Hematopoietic multipotent progenitor cell treated with erythropoietin and hydrocortisone succinate and interleukin-3 and kit ligand, for 15 days (in vitro differentiated cells): ENCODE measurements at places on chromosomes 7 and 10.

GRCh38 chr10:86958901-86959736 lies 720 bp downstream of the SNCG start:
- DNase-seq: no peak

DNA sequence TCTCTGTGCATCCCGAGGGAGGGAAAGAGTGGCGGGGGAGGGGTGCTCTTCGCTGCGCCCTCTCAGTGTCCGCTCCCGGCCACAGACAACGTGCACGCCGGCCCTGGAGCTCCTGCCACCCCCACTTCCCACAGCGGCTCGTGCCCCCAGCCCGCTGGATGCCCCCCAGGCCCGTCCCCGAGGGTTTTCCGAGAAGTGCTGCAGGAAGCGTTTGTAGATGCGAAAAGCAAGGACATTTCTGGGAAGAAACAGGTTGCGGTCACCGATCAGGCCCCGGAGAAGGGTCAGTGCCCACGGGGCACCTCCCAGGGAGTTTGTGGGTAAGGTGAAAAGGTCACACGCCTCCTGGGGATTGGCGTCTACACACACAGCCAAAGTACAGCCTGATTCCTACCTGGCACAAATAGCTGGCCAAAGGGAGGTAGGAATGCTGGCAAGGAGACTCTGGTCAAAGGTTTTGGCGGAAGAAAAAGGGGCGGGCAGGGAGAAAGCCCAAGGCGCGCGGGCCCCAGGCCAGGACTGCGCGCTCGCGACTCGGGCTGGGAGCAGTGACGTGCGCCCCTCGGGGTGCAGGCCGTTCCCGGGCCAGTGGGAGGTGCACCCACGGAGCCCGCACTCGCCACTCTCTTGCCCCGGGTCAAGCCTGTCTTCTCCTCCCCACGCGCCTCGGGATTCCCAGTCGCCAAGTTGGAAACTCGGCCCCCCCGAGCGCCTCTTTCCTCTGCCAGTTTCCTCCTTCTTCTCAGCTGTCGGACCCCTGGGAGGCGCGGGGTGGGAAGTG lies 1.5 kb upstream of the NRP1 start:
- DNase-seq: no peak

- DNase-seq: no peak
Measured at GRCh38 chr10:133528845-133529575, 1.8 kb downstream of the CYP2E1 start.

- no peak for DNase-seq
Measured at GRCh38 chr10:112532189-112532588, 85.2 kb downstream of the VTI1A start.

DNA sequence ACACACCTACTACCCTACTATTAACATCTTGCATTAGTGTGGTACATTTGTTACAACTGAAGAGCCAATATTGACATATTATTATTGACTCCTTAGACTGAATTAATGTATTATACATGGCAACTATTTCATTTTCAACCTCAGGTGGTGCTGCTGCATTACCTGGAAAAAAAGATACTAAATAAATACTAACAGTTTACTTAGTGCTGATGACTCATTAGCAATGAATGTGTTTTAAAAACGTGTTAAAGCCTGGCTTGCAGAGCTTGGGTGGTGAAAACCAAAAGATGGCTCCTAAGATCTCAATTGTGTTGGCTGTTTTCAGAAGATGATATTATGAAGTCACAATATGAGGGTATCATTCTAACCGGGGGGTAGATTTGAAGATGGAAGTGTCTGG lies 34.8 kb downstream of the CFAP43 start:
- no peak for DNase-seq

DNA sequence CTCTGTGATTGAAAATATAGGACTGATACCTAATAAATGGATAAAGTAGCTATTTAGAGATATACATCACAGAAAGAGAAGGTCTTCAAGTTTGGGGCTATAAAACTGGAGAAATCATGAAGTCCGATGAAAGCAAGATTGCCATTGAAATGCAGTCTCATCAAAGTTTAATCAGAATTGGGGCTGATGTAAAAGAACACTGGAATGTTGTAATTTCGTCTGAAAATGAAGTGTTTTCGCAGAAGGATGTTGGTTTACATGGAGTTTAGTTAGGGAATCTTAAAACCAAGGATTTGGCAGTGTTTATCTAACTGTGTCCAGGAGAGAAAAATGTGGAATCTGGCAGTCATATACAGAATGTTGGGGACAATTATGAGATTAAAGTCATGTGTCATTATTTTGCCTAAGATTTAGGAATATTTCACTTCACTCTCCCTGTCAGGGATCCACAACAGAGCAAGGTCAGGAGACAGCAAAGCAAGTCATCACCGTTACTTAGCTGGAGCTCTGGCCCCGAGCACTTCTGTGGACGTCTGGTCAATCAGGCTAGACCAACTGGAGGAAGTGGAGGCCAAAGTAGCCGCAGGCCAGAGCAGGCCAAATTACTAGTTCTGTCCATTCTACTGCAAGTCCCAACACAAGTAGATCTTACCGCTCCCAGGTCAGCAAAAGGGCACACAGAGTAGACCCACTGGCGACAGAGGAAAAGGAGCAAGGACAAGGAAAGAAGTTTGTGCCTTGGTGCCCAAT lies 37.0 kb downstream of the EPDR1 start:
- DNase-seq: no peak

- DNase-seq: no peak
Measured at GRCh38 chr10:131911451-131911850, 10.6 kb downstream of the PPP2R2D start.

- DNase-seq: peak; percentile 39
Measured at GRCh38 chr10:21527598-21528235, 2.2 kb upstream of the SKIDA1 start.

GRCh38 chr10:70500812-70501301 lies 22.3 kb downstream of the PALD1 start:
- no peak for DNase-seq

- no peak for DNase-seq
Measured at GRCh38 chr10:61078542-61079275, 134.7 kb upstream of the RHOBTB1 start.

DNA sequence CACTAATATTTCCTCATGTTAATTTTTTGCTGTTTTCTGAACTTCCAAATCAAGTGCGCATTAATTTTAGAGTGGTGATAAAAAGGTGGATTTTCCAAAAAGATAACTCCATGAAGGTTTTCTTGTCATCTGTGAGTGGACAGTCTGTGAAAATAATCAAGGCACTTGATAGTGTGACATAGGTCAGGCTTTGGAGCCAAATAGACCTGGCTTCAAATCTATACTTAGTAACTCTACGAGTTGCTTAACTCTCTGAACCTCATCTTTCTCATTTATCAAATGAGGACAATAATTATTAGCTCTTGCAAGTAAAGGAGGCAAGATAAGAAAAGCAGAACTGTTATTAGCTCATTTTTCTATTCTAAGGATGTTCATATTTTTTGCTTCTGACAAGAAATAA lies 24.7 kb upstream of the MET start:
- no peak for DNase-seq

DNA sequence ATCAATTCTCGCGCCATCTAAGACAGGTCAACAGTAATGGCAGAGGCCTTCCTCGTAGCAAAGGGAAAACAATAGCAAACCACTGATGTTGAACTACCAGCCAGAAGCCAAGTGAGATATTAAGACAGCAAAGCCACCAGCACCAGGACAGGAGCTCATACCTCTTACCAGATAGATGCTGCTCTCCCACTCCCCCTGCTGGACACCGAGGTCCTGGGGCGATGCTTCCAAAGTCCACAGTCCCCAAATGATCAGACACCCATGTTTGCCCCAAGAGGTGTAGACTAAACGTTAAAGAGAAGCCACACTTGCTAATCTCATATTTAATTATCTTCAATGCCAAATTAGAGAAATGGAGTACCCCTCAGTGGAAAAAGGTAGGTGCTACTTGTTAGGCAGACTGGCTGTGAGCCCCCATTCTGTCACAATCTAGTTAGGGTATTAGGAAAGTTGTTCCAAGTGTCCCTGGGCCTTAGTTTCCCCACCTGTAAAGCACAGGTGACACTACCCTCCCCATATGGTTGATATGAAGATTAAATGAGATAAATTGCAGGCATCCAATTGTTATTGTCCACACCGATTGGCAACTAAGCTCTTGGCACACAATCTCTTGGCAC lies 39.9 kb downstream of the TOMM7 start:
- peak; percentile 50 for DNase-seq

DNA sequence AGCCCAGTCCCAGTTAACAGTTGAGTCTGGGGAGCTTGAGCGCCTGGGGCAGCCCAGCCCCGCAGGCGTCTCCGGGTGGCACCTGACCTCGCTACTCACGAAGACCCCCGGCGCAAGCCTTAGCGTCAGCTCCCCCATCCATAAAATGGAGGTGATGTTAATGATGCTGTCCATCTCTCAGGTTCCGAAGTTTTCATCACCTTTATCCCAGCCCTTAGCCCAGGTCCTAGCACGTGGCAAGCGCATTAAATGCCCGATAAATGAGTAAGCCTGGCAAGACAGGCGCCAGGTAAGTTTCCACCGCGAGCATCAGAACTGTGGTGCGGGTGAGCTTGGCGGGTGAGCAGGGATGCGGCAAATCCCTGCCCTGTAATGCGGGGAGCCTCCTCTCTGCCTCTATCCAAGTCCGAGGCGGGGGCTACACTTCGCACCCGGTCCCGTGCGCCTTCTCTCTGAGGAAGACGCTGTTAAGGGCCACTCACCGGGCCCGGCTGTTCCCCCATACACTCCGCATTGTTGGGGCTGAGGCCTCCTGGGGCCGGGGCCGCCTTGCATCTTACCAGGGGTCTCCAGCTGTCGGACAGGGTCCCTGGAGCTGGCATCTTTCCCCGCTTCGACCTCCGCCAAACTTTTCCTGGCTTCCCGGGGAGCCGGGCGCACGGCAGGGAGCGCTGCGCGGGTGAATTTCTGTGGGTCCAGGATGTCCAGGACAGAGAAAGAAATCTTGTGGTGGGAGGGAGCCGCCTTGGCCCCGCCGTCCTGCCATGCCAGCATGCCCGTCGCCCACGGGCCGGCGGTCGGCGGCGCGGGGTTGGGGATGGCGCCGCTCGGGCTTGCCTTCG lies 444 bp downstream of the NKX1-2 start:
- no peak for DNase-seq

GRCh38 chr7:50710441-50711154 lies 72.1 kb downstream of the GRB10 start:
- no peak for DNase-seq

- no peak for DNase-seq
Measured at GRCh38 chr7:157979636-157980340, 607.8 kb downstream of the PTPRN2 start.

DNA sequence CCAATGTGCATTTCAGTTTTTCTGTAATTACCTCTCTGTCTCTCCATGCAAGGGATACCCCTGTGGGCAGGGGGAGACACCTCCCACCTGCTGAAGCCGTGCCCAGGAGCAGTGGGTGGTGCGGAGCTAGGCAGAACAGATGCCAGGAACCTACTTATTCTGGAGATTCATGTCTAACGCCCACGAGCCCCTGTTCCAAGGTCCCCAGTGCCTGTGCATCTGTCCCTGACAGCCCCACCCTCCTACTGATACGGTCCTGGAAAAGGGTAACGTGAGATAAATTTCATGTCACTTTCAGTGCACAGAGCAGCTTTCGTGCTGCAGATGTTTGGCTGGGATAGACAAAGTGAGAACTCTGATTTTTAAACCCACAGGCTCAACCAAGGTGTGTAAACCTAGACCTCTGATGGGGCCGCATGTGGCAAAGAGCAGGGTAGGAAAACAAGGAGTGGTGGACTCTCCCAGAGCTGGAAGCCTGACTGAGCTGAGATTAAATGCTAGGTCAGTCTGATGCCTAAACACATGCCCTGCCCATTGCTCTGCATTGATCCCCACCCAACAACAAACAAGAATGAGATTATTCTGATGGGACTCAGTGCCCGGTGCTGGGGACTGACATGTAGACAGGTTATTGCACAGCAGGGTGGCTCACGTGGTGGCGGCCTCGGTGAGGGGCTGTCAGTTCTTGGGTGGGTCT lies 123.6 kb upstream of the GDF10 start:
- DNase-seq: no peak

- no peak for DNase-seq
Measured at GRCh38 chr10:102407425-102408130, 11.0 kb downstream of the PSD start.

GRCh38 chr10:3330663-3331062 lies 158.1 kb upstream of the PITRM1 start:
- DNase-seq: no peak

GRCh38 chr10:123257904-123258456 lies 103.8 kb downstream of the BUB3 start:
- DNase-seq: no peak

DNA sequence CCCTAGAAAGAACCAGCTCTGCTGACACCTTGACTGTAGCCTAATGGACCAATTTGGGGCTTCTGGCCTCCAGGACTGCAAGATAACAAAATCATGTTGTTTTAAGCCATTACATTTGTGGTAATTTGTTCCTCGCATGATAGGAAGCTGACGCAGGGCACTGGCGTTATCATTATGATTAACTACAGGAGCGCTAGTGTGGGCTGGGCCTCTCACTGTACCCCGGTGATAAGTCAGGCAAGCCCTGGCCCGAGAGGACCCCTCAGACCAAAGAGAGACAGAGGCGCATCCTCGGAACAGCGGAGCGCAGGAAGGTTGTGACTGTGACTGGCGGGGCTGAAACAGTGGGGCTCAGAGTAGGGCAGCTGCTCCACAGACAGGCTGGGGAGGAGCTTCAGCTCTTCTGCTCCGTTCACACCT lies 150.3 kb upstream of the CHST15 start:
- peak; percentile 4 for DNase-seq

DNA sequence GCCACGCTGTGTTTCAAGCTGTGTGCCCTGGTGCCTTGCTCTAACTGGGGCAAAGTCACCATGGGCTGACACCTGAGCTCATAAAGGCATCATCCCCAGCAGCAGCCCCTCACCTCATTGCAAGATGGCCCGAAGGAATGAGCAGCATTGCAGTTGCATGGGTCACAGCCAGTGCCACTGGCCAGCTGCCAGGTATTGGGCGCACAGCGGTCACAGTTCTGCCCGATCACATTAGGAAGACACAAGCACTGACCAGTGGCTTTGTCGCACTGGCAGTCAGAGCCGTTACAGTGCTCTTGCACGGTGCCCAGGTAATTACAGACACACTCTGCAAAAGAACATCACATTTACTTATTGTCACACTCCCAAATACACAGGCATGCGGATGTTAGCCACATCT lies 51.1 kb downstream of the LAMB1 start:
- DNase-seq: no peak
